Astrocyte (in vitro differentiated cells and primary cell): ENCODE measurements at places on chromosomes 7 and 10. TPM values are rescaled to one million over a fixed set of nuclear protein-coding genes. Genes with fewer than 3 reads are reported as not detected.

DNA sequence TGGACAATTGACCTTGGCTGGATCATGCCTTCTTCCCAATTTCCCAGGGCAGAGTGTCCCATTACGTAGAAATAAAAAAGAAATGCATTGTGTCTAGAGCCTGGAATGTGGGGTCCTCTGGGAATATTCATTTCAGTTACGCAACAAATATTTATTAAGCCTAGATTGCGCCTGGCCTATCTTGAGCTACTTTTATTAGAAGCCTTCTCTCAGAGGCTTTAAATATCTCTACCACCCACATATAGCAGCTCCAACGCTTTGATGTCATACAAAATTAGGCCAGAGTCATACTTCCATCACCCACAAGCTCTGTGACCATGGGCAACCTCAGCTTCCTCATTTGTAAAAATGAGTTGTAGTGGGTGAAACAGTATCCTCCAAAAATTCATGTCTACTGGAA is 24.9 kb upstream of the CARD11 start:
- H3K36me3 ChIP-seq: no peaks in the 10 kb centered on the region
- H3K27ac ChIP-seq: no peak overlapping the region

GRCh38 chr7:18257711-18258110 is 230.1 kb upstream of the PRPS1L1 start:
- H3K4me3 ChIP-seq: no peak overlapping the region
- H3K4me1 ChIP-seq: no peaks in the 10 kb centered on the region
- H3K27me3 ChIP-seq: no peaks in the 10 kb centered on the region
- peak; percentile 22 for DNase-seq

DNA sequence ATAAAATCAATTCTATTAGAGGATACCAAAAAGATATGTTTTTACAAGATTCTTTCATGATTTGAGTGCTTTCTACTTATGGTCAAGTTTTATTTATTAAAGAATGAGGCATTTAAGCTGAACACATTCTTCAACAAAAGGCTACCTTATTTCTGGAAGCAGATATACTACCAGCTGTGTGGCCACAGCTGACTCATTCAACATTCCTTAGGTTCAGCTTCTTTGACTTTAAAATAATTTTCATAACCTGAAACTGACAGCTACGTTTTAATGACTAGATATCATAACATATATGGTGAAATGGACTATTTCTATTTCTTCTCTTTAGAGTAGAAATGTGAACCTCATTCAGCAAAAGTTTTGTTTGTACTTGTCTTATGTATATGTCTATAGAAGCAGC is 414.2 kb upstream of the SEMA3C start:
- no peak overlapping the region for H3K4me3 ChIP-seq
- H3K36me3 ChIP-seq: no peaks in the 10 kb centered on the region
- H3K27me3 ChIP-seq: no peaks in the 10 kb centered on the region
- DNase-seq: peak; percentile 76
- peaks cover 18% of the 10 kb centered on the region for H3K4me1 ChIP-seq
- H3K27ac ChIP-seq: no peak overlapping the region

- peak; percentile 55 for DNase-seq
- no peaks in the 10 kb centered on the region for H3K27me3 ChIP-seq
- no peaks in the 10 kb centered on the region for H3K36me3 ChIP-seq
- H3K27ac ChIP-seq: no peak overlapping the region
- no peak overlapping the region for H3K4me3 ChIP-seq
Measured at GRCh38 chr10:30645340-30645827, 15.8 kb upstream of the LYZL2 start.

- no peaks in the 10 kb centered on the region for H3K4me1 ChIP-seq
- no peak overlapping the region for H3K4me3 ChIP-seq
- no peak overlapping the region for H3K27ac ChIP-seq
Measured at GRCh38 chr10:89875557-89875956, 174.2 kb downstream of the KIF20B start.

DNA sequence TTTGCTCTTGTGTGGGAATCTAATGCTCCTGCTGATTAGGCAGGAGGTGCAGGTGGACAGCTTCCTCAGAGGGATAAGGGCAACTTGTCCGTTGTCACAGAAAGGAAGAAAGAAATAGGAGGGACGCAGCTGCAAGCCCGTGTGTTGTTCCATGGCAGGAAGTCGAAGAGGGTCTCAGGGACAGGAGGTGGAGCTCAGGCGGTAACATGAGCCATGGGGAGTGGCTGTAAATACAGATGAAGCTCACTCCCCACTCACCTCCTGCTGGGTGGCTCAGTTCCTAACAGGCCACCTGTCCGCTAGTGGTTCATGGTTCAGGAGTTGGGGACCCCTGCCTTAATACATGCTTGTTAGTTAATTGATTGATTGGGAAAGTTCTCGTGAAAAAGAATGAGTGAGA is 101.7 kb upstream of the SFMBT2 start:
- H3K4me3 ChIP-seq: no peak overlapping the region
- H3K4me1 ChIP-seq: no peaks in the 10 kb centered on the region
- peaks cover 8% of the 10 kb centered on the region for H3K27me3 ChIP-seq
- no peaks in the 10 kb centered on the region for H3K36me3 ChIP-seq

GRCh38 chr7:75985518-75986146 is 8.8 kb downstream of the TMEM120A start:
- H3K27me3 ChIP-seq: no peaks in the 10 kb centered on the region
- DNase-seq: no peak
- H3K4me1 ChIP-seq: no peaks in the 10 kb centered on the region
- H3K4me3 ChIP-seq: no peak overlapping the region

DNA sequence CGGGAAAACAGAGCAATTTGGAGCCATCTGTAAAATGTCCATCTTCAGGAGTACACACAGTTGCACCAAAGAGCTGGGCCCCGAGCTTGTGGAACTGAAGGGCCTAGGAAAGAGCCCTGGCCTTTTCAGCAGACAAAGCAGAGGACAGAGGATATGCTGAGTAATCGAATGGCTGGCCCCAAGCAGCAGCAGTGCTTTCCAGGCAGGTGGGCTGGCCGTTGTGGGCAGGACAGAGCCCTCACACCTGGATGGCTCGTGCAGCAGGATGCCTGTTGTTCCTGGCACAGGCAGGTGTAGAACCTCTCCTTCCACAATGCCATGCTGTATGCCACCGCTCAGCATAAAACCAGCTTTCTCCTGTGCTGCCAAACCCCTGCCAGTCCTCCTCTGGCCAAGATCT is 32.5 kb upstream of the TNS3 start:
- H3K4me1 ChIP-seq: peaks cover 12% of the 10 kb centered on the region
- no peak for DNase-seq
- H3K27me3 ChIP-seq: no peaks in the 10 kb centered on the region

- H3K4me1 ChIP-seq: no peaks in the 10 kb centered on the region
- H3K4me3 ChIP-seq: no peak overlapping the region
- no peaks in the 10 kb centered on the region for H3K36me3 ChIP-seq
- no peak overlapping the region for H3K27ac ChIP-seq
- H3K27me3 ChIP-seq: no peaks in the 10 kb centered on the region
- DNase-seq: no peak
Measured at GRCh38 chr7:40909346-40909980, 774.7 kb downstream of the SUGCT start.

DNA sequence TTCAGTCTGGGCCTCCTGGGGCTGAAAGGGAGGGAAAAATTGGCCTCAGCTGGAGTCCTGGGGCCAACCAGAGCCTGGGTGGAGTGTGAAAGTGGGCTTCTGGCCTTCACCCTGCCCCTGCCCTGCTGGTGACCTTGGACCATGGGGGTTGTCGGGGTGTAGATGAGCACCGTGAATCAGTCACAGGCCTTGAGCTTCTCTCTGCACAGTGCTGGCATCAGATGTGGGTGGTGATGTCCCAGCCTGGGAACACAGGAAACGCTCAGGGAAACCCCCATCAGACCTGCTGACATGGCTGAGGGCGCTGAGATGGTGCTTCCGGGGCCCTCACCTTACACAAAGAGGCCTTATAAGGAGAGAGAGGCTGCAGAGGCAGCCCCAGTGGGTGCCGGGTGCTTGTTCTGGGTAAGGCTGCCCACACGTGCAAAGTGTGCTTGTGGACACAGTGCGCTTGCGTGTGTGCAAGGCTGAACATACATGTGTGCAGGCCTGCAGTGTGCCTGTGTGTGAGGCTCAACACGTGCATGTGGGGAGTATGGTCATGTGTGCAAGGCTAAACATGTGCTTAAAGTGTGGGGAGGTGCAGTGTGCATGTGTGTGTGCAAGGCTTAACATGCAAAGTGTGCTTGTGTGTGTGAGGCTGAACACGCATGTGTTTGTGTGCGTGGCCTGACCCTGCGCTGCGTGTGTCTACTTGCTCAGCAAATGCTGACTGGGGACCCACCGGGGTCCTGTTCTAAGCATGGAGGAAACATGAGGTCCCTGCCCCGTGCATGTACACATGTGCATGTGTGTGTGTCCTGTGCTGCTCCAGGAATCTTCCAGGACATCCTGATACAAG is 6.5 kb downstream of the ARPC1B start:
- H3K27me3 ChIP-seq: no peaks in the 10 kb centered on the region
- H3K27ac ChIP-seq: no peak overlapping the region
- H3K4me1 ChIP-seq: peaks cover 21% of the 10 kb centered on the region
- H3K4me3 ChIP-seq: no peak overlapping the region

DNA sequence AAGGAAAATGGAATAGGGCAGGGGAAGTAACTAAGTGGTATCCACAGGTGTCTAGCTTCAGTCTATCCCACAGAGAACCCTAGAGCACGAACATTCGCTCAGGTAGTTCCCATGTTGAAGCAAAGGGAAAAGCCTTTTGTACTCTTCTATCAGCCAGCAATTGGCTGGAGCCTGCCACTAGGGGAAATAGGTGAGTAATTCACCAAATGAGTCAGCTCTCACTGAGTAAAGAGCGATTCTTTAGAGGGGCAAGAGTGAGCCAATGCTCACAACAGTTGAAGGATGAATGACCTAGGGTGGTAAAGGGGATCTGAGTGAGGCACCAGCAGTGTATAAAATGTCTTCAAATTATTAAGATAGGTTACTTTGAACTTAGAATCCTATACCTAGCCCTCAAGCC is 94.1 kb upstream of the ZNF800 start:
- H3K4me3 ChIP-seq: no peak overlapping the region
- H3K36me3 ChIP-seq: no peaks in the 10 kb centered on the region
- H3K27ac ChIP-seq: no peak overlapping the region
- no peak for DNase-seq

Gene FANK1
- 9.7 and 12.1 TPM in 2 replicates for total RNA-seq

Gene HEPACAM2
- not detected in 2 replicates for total RNA-seq

Gene MYL10
- 0.73 and 2.8 TPM in 2 replicates for total RNA-seq

Gene PSD
- total RNA-seq: 8.8 and 11.7 TPM in 2 replicates

Gene PLEKHS1
- total RNA-seq: not detected in 2 replicates

Gene ZCWPW1
- 2.1 and 2.6 TPM in 2 replicates for total RNA-seq

Gene PTER
- 2.5 and 2.6 TPM in 2 replicates for total RNA-seq

Gene PALD1
- 1.8 and 2.0 TPM in 2 replicates for total RNA-seq

Gene ALDH18A1
- 121 and 130 TPM in 2 replicates for total RNA-seq
